Mammary epithelial cell (primary cell): ENCODE measurements at places on chromosomes 7 and 10. TPM values are rescaled to one million over a fixed set of nuclear protein-coding genes. Genes with fewer than 3 reads are reported as not detected.

Gene TFEC
- total RNA-seq, result 0.19 TPM in 1 of 2 replicates, not detected in the other

Gene POLR2J2
- total RNA-seq, result 4.2 TPM

Gene PDGFA
- 50.8 and 60.5 TPM in 2 replicates for total RNA-seq

Gene CALN1
- not detected for total RNA-seq

Gene CYP2C19
- not detected in 2 replicates for total RNA-seq

GRCh38 chr10:131006458-131007256, 304.9 kb downstream of the TCERG1L start:
- no peak for DNase-seq

GRCh38 chr7:142385491-142386340, 127.9 kb upstream of the PRSS58 start:
- peak; percentile 70 for DNase-seq

DNA sequence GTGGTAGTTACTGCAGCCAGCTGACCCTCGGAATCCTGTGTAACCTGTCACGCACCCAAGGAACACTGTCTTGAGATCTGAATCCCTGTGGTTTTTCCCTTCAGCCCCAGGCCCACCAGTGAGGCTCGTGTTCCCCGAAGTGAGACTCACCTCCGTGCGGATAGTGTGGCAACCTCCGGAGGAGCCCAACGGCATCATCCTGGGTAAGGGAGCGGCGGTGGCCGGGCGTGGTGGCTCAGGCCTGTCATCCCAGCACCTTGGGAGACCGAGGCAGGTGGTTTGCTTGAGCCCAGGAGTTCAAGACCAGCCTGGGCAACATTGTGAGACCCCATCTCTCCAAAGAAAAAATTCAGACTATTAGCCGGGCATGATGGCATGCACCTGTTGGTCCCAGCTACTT, 549.9 kb upstream of the FOXK1 start:
- no peak for DNase-seq

- no peak for DNase-seq
Measured at GRCh38 chr7:155454183-155455112, 3.5 kb upstream of the EN2 start.

DNA sequence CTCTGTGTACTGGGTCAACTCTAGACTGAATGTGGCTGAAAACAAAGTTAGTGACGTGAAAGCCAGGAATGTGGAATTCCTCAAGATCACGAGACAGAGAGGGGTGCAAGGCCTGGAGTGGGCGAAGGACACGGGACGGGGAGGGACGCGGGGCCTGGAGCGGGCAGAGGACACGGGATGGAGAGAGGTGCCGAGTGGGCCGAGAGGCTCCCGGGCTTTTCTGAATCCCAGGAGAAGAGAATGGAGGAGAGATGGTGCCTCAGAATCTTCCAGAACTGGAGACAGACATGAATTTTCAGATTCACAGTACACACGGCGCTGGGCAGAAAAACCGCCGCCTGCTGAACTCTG, 50.6 kb upstream of the PRKAR1B start:
- DNase-seq, result no peak

- no peak for DNase-seq
Measured at GRCh38 chr10:11294831-11295450, 277.3 kb downstream of the CELF2 start.

GRCh38 chr7:158996214-158997109, 140.1 kb downstream of the DYNC2I1 start:
- DNase-seq, result no peak

DNA sequence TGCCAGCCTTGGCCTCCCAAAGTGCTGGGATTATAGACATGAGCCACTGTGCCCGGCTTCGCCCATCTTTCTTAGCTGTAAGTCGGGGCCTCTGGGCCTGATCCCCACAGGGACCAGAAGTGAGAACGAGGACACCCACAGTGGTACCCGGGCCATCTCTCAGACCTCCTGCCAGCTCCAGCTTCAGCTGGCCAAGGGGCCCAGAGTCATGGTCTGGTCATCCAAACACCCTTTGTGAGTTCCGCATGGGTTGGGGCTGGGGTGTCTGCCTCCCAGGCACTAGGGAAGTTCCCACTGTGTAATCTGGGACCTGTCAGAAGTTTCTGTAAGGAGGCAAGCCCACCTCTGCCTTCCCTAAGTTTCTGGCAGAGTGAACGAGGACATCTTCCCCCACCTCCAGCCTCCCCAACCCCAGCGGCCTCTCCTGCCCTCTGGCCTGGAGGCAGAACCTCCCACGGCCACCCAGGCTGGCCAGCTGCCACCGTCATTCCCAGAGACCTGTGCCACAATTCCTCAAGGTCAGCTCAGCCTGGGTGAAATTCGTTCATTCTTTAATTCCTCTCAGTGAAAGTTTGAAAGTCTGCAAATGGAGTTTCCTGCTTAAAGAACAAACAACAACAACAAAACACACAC, 19.5 kb upstream of the FOXL3 start:
- DNase-seq, result no peak

GRCh38 chr10:86961481-86962091, 3.2 kb downstream of the SNCG start:
- DNase-seq, result peak; percentile 65

DNA sequence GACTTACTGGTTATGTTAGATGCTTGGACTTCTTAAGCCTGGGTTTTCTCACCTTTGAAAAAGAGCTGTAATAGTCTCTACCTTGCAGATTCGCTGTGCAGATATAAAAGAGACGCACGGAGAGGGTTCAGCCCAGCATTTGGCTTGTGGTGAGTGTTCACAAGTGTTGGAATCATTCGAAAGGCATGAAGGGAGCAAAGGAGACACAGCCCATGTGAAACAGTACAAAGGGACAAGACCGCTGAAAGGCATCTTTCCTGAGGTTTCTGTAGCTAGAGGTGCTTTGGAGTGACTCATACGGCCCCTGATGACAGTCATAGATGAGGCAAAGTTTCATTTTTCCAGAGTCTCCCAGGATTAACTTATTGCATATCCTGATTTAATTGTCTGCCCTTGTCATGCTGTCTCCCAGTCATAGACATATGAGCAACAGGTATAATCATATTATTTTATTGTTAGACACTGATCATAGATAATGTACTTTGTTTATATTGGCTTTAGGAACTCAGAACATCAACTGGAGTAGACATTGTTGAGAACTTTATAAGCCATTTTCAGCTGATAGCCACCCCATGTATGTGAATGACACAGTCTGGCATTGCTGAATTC, 171.1 kb downstream of the ADRA2A start:
- peak; percentile 7 for DNase-seq
